Foreskin keratinocyte (primary cell): ENCODE measurements at places on chromosomes 12 and 14. TPM values are rescaled to one million over a fixed set of nuclear protein-coding genes. Genes with fewer than 3 reads are reported as not detected.

The RPGRIP1 gene
- not detected in 2 replicates for total RNA-seq

The PMEL gene
- total RNA-seq = 0.85 and 1.3 TPM in 2 replicates

The MTA1 gene
- total RNA-seq = 64.1 and 64.7 TPM in 2 replicates

The PYGL gene
- total RNA-seq = 238 and 327 TPM in 2 replicates

The DNAJC22 gene
- 0.04 TPM in 1 of 2 replicates, not detected in the other for total RNA-seq

The LRRIQ1 gene
- 0.60 and 1.0 TPM in 2 replicates for total RNA-seq

The MMAB gene
- total RNA-seq = 68.0 and 91.7 TPM in 2 replicates

The SPRYD4 gene
- 1.5 and 1.6 TPM in 2 replicates for total RNA-seq

The DPY19L2 gene
- total RNA-seq = 2.6 and 2.8 TPM in 2 replicates

The KRT2 gene
- not detected in 2 replicates for total RNA-seq

The NOS1 gene
- 1.8 and 11.2 TPM in 2 replicates for total RNA-seq

The ADAM20 gene
- total RNA-seq = 0.07 TPM in 1 of 2 replicates, not detected in the other

The STXBP6 gene
- 0.25 and 0.37 TPM in 2 replicates for total RNA-seq

The PIK3C2G gene
- total RNA-seq = 0.34 and 1.2 TPM in 2 replicates

The PLD4 gene
- not detected in 2 replicates for total RNA-seq

The KIF26A gene
- 1.3 and 2.0 TPM in 2 replicates for total RNA-seq

The RTN1 gene
- not detected in 2 replicates for total RNA-seq

The EPYC gene
- total RNA-seq = not detected in 2 replicates

The BDKRB2 gene
- 16.7 and 20.7 TPM in 2 replicates for total RNA-seq

The PLBD1 gene
- 2.0 and 3.6 TPM in 2 replicates for total RNA-seq

The PROX2 gene
- total RNA-seq = not detected in 2 replicates

The ABCB9 gene
- 10.0 and 11.0 TPM in 2 replicates for total RNA-seq

The NR4A1 gene
- total RNA-seq = 3.0 and 3.5 TPM in 2 replicates

The KCNC2 gene
- not detected in 2 replicates for total RNA-seq

The IQSEC3 gene
- not detected in 2 replicates for total RNA-seq
